ENCODE measurements at places on chromosomes 4 and X.

DNA sequence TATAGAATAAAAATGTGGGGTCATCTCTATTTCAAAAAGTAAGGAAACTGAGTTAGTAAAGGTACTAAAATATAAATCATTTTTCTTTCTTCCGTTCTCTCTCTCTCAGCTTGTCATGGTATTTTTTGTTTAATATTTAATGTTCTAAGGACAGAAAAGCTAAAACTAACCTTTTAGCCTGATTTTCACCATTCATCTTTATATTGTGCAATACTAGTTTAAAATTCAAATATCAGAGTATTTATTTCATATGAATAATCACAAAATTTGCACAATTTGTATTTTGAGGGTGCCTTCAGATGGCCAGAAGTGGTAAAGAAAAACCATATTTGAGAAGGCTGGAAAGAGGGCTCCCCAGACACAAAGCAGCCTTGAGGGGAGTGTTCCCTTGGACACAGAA lies 197.6 kb upstream of the AR start:
- DNase-seq = no peak

- no peak for DNase-seq
These were observed 50.0 kb downstream of the GALNT7 start for GRCh38 chr4:173218411-173219125.

- no peak for DNase-seq
These were observed 1352.1 kb upstream of the DIAPH2 start for GRCh38 chrX:95332530-95332929.

GRCh38 chr4:147524601-147525000 lies 43.7 kb downstream of the EDNRA start:
- no peak for DNase-seq

DNA sequence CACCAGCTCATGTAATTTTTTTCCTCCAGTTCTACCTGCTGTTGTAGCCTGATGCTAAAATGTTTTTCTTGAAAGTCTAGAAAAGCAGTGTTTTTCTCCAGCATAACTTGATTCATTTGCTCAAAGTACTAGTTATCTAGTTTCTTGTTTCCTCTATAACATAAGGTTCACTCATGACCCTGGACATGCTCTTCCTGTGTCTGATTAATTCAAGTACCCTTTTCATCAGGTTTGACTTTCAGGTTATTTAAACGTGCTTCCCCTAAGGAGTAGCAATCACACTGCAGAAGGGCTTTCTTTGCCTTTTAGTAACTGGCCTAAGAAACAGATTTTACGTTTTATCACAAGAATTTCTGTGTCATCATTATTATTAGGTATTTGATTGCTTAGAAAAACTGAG lies 66.8 kb upstream of the EGFL6 start:
- DNase-seq = no peak

DNA sequence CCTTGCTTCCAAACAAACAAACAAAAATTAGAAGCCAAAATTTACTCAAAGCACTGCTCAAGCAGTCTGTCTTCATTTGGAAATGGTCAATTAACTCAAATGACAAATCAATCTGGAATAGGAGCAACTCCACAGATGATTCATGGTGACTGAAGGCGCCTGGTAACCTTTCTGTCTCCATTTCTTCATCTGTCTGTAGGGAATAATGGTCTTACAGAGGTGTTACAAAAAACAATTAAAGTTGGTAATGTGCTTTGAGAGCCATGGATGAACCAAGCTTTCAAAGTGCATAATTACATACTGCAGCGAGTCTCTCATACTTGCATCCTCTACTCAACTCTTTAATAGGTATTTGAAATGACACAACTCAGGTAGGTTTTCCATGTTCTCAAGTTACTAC lies 38.3 kb upstream of the STAG2 start:
- DNase-seq = no peak

DNA sequence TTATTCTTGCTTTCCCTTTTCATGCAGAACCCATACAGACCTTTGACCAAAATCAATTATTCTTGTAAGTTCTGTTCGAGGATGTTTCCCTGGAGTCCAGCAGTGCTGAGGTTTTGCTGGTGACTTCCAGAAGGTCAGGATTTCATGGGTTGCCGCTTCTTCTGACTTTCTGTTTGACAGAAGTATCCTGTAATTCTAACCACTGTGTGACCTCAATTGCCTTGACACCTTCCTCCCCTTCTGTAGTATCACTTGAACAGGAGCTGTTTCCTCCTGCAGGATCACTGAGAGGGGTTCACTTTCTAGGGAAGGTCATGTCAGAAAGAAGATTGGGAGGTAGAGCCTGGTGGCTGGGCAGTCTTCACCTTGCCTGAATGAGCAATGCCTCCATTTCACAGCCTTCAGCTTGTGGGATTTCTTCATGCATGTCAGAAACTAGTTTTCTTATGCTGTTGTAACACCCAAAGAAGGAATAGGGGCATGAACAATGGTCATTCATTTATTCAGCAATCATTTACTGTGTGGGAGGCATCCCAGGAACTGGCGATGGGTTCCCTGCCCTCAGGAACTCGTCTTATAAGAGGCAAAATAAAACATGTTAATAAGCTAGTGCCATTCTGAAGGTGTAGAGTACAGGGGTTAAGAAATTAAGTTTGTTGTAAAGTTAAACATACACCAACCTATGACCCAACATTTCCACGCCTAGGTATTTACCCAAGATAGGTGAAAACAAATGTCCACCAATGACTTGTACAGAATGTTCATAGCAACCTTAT lies 205.9 kb downstream of the SOWAHB start:
- DNase-seq = no peak

DNA sequence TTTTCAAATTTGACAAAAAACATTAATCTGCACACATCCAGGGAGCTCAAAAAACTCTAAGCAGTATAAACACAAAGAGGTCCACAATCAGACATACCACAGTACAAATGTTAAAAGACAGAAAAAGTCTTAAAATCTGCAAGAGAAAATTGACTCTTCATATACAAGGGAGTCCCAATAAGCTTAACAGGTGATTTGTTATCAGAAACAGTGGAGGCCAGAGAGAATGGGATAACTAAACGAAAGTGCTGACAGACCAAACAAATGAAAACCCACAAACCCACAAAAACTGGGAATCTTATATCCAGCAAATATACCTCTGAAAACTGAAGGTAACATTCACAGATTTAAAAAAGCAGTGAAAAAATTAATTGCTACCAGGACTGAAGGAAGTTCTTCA lies 182.0 kb upstream of the PAQR3 start:
- no peak for DNase-seq

DNA sequence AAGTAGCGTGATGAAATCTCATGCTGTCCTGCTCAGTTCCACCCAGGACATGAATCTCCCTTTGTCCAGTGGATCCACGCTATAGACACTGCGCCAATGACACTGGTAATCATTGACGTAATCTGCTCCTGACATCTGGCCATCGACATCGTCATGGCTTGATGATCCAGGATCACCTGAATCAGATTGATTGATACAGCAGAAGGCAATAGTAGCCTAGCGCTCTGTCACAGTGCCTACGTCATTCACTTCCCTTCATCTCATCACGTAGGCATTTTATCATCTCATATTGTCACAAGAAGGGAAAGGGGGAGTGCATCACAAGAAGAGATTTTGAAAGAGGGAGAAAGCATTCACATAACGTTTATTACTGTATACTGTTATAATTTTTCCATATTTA lies 68.8 kb downstream of the STK32B start:
- DNase-seq = no peak

DNA sequence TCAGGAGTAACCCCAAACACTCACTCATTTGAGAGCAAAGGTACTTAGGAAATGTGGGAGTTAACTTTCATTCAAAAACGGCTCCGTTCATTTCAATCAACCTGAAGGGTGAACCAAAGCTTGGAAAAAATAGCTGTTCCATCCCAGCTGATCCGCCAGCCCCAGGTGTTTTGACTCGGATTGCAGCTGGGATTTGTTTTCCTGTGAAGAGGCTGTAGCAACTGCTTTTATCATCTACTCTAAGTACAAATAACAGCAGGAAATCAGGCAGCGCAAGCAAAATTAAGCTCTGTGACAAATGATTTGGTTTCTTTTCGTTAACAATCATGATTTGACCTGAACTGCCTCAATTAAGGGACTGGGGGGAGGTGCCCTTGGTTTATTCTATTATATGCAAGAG lies 154.7 kb downstream of the BEND2 start:
- no peak for DNase-seq

DNA sequence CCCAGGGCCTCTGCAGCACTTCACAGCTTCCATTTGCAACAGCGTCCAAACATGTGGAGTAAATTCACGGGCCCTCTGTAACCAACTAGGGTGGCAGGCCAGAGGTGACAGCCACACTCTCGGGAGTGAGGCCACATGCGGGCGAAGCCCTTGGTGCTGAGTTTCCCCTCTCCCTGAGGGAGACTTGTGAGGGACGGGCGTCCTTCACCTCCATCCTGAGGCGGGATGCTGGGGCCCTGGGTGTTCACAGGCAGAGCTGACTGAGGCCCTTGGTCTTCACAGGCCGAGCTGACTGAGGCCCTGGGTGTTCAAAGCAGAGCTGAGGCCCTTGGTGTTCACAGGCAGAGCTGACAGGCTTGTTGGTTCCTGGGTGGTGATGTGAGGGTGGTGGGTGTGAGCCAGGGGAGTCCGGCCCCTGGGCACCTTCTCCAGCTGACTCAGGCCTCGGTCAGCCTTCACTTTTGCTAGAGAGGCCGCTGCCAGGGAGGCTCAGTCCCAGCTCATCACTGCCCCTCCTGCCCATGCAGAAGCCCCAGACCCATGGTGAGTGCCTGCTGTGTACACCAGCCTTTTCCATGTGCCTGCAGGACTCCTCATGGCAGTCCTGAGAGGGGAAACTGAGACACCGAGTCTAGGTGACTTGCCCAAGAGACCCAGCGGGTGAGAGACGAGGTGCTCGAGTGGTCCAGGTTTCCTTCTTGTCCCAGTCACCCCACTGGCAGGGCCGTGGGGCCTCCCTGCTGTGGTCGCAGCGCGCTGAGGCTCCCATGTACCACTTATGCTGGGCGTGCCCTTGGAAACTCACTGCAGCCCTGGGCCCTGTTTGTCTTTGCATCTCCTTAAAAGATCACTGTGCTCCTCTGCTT lies 8.5 kb downstream of the WFS1 start:
- no peak for DNase-seq

Data from left forelimb (tissue), 1 donor.